ENCODE measurements at places on chromosomes 2 and 18. TPM values are rescaled to one million over a fixed set of nuclear protein-coding genes. Genes with fewer than 3 reads are reported as not detected.

DNA sequence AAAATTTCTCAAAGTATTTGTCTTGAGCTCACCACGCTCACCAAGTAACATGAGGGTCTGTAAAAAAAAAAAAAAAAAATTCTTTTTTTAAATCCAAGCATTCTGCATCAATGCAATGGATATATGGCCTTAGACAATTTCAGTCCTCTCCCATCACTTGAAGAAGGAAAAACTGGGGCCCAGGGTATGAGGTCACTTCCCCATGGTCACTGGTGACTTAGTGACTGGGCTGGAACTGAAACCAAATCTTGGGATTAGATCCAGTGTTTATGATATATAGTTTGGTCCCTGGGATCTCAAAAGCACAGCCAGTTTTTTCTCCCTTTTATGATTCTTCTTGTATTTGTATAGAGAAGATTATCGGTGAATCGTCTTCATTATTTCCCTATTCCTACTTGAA lies 477.9 kb upstream of the TNP1 start:
- DNase-seq, result no peak

DNA sequence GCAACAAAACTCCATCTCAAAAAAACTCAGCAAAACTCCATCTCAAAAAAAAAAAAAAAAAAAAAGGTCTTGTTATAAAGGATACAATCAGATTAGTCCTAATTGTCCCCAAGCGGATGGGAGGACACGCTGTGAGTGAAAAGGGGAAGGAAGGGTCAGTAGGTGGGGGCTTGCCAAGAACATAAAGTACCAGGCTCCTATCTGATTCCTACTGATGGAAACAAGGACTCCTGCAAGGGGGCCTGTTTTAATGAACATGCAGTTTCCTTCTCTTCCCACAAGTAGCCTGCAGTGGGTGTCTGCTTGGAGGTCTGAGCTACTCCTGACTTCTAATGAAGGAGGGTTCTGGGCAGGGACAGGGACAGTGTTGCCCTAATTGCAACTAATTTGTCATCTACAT lies 7.9 kb downstream of the SCG2 start:
- DNase-seq, result no peak

DNA sequence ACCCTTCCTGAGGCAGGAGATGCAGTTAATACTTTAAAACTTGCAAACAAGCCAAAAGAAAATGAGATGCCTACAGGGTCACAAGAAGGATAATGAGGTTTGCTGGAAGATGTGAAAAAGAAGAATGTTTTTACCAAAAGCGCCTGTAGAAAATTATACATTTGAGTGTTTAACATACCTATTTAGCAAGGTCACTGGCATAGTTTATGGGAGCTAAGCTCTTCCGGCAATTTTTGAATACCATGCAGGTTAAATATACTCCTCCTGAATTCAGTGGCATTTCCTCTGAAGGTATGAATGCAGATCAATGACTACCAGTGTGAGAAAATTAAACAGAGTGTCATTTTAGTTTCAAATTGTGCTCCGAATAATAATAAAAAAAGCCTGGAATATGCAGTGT lies 21.2 kb upstream of the MAP3K20 start:
- DNase-seq, result no peak

GRCh38 chr18:78624646-78625279 lies 354.9 kb upstream of the SALL3 start:
- no peak for DNase-seq

DNA sequence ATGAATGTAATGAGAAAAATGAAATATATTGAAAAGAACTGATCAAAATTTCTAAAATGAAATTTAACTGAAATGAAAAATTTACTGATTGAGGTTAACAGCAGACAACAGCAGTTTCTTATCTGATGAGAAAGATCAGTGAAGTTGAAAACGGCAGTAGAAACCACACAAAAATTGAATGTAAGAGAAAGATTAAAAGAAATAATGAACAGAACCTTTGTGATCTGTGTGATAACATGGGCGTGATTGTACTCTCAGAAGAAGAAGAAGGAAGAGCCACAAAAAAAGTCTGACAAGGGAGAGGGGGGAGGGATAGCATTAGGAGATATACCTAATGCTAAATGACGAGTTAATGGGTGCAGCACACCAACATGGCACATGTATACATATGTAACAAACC lies 45.2 kb downstream of the FAM117B start:
- DNase-seq, result no peak

- no peak for DNase-seq
These were observed 92.2 kb downstream of the C1QL2 start for GRCh38 chr2:119066272-119066804.

- DNase-seq, result no peak
These were observed 11.2 kb downstream of the ARID5A start for GRCh38 chr2:96547731-96548171.

FZD7 gene
- total RNA-seq, result 16.1 TPM

- no peak for DNase-seq
These were observed 3.7 kb upstream of the PCBP1 start for GRCh38 chr2:70083344-70084156.

ABHD3 gene
- total RNA-seq, result 9.6 TPM

GRCh38 chr2:36951574-36951973 lies 14.8 kb downstream of the STRN start:
- DNase-seq, result no peak

DNA sequence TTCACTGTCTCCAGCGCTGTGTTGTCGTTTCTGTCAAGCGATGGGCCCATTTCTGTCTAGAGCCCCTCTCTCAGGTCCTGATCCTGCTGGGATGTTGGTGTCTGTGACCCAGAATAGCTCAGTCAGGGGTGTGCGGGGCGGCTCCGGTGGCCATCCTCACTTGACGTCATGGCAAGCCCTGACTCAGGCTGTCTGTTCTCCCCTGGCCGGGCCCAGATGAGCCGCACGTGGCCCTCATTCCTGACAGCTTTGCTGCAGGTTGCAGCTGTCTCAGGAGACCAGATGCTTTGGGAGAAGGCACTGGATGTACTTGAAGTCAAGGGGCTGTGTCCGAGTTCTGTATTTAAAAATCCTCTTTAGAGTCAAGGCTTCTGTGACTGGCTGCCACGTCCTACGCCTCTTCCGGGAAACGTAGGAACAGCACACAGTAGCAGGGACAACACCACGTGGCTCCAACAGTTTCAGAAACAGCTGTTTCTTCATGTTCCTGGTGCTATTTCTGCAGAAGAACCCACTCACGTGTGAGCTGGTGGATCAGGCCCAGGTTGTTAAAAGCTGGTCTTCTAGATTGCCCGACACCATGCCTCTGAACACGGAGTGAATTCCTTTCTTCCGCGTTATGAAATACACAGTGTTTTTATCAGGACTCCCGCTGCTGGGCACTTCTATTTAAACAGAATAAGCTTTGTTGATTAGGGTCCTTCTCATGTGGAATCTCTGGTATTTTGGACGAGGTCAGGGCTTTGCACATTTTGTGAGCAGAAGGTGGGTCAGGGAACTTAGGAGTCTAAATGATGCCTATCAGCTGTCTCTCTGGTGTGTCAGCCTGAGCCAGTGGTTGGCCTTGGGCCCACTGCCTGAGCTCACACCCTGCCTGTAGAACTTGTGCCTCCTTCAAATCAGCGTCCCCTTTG lies 28.3 kb upstream of the NTSR2 start:
- no peak for DNase-seq

LAMA3 gene
- total RNA-seq, result 31.3 TPM

FBLN7 gene
- total RNA-seq, result 4.0 TPM

DNA sequence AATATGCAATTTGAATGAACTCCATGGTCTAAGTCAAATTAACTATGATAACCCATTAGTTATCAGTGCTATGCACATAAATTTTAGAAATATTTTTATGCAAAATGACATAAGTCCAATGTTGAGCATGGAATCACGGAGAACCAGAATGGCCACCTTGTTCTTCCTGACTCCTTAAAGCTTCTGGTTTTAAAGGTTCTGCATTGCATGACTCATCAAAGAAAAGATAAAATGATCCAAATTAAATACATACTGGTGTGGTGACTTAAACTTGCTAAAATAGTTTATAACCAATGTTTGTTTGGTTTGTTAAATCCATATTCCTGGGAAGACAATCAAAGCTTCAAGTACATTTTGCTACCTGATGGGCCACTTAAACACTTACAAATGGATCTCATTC lies 1146.9 kb upstream of the NRXN1 start:
- no peak for DNase-seq

DNA sequence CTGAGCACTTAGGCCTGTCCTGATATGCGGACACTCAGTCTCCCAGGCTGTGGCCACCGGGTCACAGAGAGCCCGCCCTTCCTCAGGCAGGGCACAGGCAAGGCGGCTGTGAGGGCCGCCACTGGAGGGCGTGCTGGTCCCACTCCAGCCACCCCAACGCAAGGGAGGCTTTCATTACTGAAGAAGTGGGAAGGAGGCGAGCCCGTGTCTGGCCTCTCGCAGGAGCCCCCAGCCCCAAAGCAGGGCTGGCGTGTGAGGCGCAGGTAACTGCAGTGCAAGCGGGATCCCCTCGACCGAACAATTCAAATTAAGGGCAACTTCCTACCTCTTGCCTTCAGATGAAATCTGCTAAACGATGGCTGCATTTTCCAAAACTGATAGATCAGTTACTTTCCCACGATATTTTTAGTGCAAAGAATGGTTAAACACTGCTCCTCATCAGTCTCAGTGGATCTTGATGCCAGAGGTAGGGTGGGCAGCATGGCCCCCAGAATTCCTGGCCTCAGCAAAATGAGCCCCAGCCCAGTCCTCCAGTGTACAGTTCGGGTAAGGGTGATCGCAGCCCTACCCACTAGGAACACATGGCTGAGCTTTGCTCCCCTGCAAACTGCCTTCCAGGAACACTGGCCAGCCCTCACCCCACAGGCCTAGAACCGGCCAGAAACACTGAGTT lies 97.2 kb downstream of the SEPTIN10 start:
- no peak for DNase-seq

DNA sequence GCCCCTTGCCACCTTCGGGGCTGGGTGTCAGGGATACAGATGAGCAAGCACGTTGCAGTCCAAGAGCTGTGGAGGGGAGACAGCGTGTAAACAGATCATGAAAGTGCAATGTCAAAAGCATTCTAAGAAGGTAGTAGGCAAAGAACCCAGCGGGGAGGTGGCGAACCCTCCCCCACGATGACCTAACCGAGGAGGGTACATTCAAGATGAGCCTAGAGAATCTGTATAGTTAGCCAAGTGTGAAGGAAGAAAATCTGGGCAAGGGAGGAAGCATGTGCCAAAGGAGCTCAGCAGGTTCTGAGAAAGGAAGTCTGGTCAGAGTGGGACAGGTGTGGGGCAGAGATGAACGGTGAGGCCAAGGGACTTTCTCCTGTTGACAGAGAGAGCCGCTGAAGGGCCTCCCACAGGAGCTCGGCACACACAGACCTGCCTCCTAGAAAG lies 106.9 kb downstream of the SP3 start:
- no peak for DNase-seq

DNA sequence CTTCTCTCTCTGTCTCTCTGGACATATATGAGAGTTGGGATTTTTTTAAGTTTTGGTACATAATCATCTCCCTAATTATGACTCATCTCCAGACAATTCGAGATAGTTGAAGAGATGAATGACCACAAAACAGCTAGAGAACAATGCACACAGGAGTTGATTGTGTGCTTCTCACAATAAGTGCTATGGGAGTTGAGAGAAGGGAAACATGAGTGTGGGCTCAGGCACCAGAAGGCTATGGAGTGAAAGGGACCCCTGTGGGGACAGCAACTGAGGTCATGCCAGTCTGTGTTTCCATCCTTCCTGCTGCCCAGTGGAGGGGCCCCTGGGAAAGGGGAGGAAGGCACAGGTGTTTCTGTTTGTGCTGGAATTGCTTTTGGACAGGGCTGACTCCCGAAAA lies 6.5 kb upstream of the YWHAQ start:
- DNase-seq, result no peak

CD207 gene
- 0.23 TPM for total RNA-seq

GRCh38 chr2:46601328-46601963 lies 122.1 kb downstream of the TMEM247 start:
- DNase-seq, result no peak

- peak; percentile 67 for DNase-seq
These were observed 127.3 kb downstream of the DNER start for GRCh38 chr2:229586746-229587705.

- DNase-seq, result no peak
These were observed 460 bp upstream of the LRRFIP1 start for GRCh38 chr2:237626813-237627440.

DNA sequence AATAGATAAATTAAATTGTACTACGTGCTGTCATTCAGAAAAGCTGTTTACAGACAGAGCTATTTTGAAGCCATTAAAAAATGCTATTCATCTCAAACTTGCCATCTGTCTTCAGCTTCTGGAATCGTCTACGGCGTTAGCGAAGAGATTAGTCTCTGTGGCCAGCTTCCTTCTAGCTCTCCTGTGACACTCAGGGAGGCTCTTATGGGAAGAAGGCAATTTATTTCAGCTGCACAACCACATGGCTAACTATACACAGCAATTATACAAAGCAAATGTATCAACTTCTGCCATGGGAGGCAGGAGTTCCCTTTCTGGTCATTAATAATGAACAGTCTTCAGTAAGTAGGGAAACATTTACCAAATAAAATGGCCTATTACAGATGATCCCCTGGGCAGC lies 6.3 kb downstream of the CTAGE1 start:
- no peak for DNase-seq

- no peak for DNase-seq
These were observed 25.3 kb upstream of the IL1RL1 start for GRCh38 chr2:102286041-102286440.

GRCh38 chr2:216474925-216475670 lies 23.5 kb upstream of the RPL37A start:
- no peak for DNase-seq

CDH19 gene
- 0.55 TPM for total RNA-seq

HNMT gene
- 83.2 TPM for total RNA-seq

ANKRD23 gene
- total RNA-seq, result 15.2 TPM

DNA sequence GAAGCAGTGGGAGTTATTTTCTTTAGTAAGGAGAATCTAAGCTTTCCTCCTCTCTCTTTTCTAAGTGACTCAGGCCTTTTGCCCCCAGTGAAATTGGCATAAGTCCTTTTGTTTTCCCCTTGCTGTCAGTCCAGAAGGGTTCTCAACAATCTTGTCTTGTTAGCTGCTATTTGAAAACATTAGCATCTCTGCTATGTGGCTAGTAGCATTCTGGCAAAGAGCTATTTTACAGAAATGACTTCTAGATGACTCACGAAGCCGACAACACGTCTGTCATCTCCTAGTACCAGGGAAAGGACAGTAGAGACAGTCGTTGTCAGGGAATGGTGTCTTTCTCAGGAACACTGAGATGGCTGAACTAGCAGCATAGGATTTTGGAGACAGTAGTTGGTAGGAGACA lies 14.7 kb downstream of the SMARCAL1 start:
- DNase-seq, result no peak

SPDYA gene
- total RNA-seq, result 0.73 TPM

TFCP2L1 gene
- 25.7 TPM for total RNA-seq

GRCh38 chr18:50822756-50823155 lies 2.9 kb upstream of the MRO start:
- no peak for DNase-seq

DNA sequence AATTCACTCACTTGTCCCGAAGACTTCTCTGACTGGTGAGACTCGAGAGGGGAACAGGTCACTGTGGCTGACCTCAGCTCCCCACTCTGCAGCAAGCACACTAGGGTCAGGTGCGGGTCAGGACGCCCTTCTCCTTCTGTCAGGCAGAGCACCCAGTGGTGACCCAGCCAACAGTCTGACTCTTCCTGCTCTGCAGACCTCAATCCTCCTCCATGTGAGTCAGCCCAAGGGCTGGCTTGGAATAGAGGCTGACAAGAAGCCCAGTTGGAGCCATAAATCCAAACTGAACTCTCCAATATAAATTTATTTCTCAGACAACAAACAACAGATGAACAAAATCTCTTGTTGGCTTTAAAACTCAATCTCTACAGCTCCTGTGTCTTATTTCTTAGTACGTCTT lies 253.1 kb downstream of the SH3BP4 start:
- no peak for DNase-seq
